ENCODE measurements at places on chromosomes 2 and 18.

- no peak overlapping the region for H3K4me3 ChIP-seq
- H3K4me1 ChIP-seq: peaks cover 6% of the 10 kb centered on the region
- DNase-seq: no peak
- H3K27me3 ChIP-seq: no peaks in the 10 kb centered on the region
- peaks cover 3% of the 10 kb centered on the region for H3K36me3 ChIP-seq
- H3K27ac ChIP-seq: no peak overlapping the region
These were observed 52.9 kb downstream of the LRPPRC start for GRCh38 chr2:43942881-43943280.

- H3K27me3 ChIP-seq: peaks cover 45% of the 10 kb centered on the region
- no peak for DNase-seq
- no peaks in the 10 kb centered on the region for H3K36me3 ChIP-seq
- no peak overlapping the region for H3K4me3 ChIP-seq
- H3K27ac ChIP-seq: no peak overlapping the region
- peaks cover 15% of the 10 kb centered on the region for H3K4me1 ChIP-seq
These were observed 103.4 kb upstream of the MSH2 start for GRCh38 chr2:47299555-47299954.

- H3K36me3 ChIP-seq: peaks cover 41% of the 10 kb centered on the region
- peaks cover 4% of the 10 kb centered on the region for H3K4me1 ChIP-seq
- DNase-seq: no peak
- no peak overlapping the region for H3K4me3 ChIP-seq
- H3K27ac ChIP-seq: no peak overlapping the region
These were observed 107.9 kb upstream of the IL1R2 start for GRCh38 chr2:101883860-101884259.

DNA sequence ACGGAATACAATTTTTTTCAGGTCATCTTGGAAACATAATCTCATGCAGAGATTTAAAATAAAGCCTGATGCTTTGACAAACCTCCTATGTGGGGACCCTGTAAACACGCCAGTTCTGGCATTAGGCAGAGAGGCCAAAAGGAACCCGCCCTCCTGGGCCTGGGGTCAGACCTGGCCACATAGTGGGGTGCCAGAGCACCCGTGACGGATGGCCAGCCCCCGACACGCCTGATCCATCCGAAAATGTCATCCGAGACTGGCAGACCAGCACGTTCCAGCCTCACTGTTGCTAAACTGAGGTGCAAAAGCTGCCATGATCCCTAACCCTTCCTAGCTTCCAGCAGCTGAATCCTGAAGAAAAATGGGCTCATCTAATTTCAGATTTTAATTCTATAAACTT, 222.6 kb upstream of the SALL3 start:
- no peaks in the 10 kb centered on the region for H3K36me3 ChIP-seq
- no peak overlapping the region for H3K27ac ChIP-seq
- no peaks in the 10 kb centered on the region for H3K4me1 ChIP-seq
- H3K27me3 ChIP-seq: no peaks in the 10 kb centered on the region

DNA sequence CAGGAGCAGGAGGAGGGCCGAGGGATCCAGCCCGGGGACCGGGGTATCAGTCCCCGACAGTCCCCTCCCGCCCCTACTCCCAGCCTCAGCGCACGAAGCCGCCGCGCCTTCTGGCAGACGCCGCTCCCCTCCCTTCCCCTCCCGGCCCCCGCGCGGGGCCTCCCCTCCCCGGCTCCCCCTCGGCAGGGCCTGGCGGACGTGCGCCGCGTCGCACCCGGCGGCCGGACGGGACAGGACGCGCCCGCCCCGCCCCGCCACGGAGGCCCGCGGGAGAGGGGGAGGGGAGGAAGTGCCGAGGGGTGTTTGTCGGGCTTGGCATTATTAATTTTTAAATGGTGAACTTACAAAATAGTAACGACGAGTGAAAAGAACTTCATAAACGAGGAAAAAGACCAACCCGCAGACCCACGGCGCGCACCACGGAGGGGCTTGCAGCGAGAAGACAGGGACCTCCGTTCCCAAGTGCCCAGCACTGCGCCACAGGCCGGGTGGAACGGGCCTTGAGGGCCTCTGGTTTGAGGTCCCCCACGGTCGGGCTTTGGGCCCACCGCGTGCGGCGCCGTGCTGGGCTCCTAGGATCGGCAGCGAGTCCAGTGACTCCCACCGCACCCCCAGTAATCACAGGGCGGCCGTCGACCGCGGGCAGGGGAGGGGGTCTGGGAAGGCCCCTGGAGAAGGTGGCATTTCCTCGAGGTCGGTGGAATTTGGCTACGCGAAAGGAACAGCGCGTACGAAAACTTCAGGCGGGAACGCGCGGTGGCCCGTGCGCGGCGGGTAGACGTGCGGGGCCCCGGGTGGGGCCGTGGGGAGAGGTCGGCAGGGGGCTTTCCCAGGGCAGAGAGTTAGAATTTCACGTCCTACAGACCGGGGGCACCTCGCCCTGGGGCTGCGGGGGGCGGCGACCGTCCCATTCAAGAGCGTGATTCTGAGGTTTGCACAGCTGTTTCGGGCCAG, 954 bp upstream of the CTDSP1 start:
- peak overlapping the region; percentile 97 for H3K4me3 ChIP-seq
- peaks cover 29% of the 10 kb centered on the region for H3K4me1 ChIP-seq
- H3K27ac ChIP-seq: peak overlapping the region; percentile 98

GRCh38 chr2:45121236-45121927, 112.1 kb upstream of the SIX2 start:
- no peaks in the 10 kb centered on the region for H3K36me3 ChIP-seq
- no peak for DNase-seq
- H3K27ac ChIP-seq: no peak overlapping the region
- peaks cover 8% of the 10 kb centered on the region for H3K27me3 ChIP-seq
- no peak overlapping the region for H3K4me3 ChIP-seq
- H3K4me1 ChIP-seq: no peaks in the 10 kb centered on the region

DNA sequence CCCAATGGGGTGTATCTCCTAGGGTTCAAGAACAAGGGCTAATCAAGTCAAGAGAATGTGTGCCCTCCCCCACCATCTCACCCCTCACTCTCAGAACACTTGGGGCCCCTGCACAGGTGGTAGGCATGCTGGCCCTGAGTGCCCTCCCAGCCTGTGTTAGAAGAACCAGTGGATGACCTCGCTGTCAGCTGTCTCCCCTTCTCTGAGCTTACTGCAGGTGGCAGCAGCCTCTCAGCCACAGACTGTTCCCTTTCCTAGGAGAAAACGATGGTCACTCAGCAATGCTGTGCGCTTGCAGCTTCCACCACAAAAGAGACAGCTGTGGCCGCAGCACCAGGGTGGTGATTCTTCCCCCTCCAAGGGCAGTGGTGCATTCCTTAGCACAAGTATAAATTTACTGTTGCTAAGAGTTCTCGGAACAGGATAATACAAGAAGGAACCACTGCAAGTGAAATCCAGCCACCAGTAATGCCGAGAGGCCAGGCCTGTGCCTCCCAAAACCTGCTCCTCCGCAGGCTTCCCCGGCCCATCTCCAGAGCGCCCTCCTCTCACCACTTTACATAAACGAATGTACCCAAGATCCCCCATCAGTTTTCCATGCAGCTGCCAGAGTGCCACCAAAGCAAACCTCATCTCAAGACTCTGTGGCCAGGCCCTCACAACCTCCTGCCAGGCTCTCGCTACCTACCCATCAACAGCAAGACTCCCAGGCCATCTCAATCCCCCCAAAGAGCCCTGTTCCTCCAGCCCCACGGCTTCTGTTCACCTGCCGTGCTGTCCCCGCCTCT, 935 bp upstream of the RAMP1 start:
- H3K27ac ChIP-seq: no peak overlapping the region
- H3K27me3 ChIP-seq: peaks cover 60% of the 10 kb centered on the region
- no peaks in the 10 kb centered on the region for H3K36me3 ChIP-seq
- DNase-seq: no peak

GRCh38 chr2:214800180-214800579, 9.3 kb downstream of the BARD1 start:
- H3K27me3 ChIP-seq: no peaks in the 10 kb centered on the region
- DNase-seq: no peak
- peaks cover 40% of the 10 kb centered on the region for H3K4me1 ChIP-seq
- H3K27ac ChIP-seq: no peak overlapping the region

DNA sequence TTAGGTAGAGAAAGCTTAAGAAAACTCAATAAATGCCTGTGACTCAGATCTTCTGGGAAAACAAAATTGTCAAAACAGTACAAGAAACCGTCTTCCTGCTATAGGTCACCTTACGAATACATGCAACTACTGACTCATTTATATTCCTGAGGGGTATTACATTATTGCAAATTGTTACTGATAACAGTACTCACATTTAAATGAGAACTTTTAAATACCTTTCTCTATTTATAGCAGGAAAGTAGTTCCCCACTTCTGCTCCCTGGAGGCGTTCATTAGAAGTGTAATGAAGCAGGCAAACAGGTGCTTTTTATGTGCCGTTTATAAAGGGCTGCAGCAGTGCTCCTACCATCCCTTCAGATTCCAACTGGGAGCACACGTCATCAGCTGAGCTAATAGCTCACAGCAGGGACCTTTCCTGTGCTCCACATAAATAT, 65.1 kb upstream of the RPRM start:
- H3K36me3 ChIP-seq: no peaks in the 10 kb centered on the region
- no peak overlapping the region for H3K4me3 ChIP-seq
- H3K27ac ChIP-seq: no peak overlapping the region
- no peak for DNase-seq

DNA sequence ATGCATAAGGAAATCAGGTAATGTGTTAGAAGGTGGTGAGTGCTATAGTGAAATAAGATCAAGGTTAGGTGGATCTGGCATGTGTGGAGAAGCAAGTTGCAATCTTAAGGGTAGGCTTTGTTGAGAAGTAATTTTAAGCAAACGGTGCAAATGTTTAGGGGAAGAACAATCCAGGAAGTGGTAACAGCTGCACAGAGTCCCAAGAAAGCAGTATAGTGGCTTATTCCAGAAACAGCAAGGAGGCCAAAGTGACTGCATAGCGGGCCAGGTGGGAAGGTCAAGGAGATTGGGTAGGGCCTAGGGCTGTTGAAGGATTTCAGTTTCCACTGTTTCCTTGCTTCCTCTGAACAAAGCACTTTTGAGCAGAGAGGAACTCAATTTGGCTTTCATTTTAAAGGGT, 30.0 kb upstream of the RAB1A start:
- H3K4me3 ChIP-seq: peak overlapping the region; percentile 15
- no peak for DNase-seq
- no peaks in the 10 kb centered on the region for H3K36me3 ChIP-seq
- H3K27me3 ChIP-seq: no peaks in the 10 kb centered on the region

DNA sequence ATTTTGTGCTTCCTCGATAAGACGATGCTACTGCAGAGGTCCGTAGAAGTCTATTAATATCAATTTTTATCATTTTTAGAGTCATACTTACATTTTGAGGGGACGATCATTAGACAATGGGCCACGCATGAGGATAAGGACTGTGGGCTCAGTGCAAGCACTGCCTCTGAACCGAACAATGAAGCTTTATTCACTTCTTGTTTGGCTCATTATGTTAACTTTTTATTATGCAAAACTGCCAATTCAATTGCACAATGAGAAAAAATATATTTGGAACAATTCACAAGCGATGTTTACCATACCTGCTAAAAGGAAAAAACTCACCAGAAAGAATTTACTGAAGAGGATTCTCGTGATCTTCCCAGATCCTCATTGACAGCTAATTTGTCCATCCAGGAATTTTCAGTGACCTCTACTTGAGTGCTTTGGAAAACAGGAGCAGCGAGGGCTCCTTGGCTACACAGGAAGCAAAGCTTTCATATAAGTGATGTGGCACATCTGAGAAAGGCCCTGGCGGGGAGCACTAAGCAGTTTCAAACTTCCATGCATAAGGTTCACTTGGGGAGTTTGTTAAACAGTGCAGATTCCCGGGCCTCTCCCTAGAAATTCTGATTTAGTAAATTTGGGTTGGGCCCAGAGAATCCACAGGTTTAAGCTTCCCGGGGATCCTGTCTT, 13.3 kb upstream of the CAPN13 start:
- no peak overlapping the region for H3K27ac ChIP-seq
- H3K4me3 ChIP-seq: no peak overlapping the region
- H3K27me3 ChIP-seq: peaks cover 4% of the 10 kb centered on the region

- no peak overlapping the region for H3K27ac ChIP-seq
- H3K4me3 ChIP-seq: no peak overlapping the region
- no peaks in the 10 kb centered on the region for H3K27me3 ChIP-seq
- no peaks in the 10 kb centered on the region for H3K36me3 ChIP-seq
- DNase-seq: no peak
These were observed 219.8 kb upstream of the MYT1L start for GRCh38 chr2:2550856-2551255.

DNA sequence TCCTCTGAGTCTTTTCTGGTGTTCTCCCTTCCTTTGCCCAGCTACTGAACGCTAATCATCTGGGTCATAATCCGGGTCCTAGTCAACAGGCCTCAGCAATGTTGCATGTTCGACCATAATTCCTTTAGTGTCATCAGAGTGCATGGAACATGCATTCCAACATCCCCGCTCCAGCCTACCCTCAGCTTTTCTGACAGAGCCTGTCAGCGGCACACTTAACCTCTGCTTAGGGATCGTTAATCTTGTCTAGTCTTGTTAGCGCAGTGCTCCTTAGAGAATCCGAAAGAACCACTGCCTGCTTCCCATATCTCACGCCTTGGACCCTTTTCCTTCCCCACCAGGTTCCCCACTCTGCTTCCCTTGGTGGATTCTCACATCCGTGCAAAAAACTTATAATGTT, 767.9 kb upstream of the ID2 start:
- DNase-seq: no peak
- peaks cover 3% of the 10 kb centered on the region for H3K36me3 ChIP-seq
- H3K27me3 ChIP-seq: no peaks in the 10 kb centered on the region

DNA sequence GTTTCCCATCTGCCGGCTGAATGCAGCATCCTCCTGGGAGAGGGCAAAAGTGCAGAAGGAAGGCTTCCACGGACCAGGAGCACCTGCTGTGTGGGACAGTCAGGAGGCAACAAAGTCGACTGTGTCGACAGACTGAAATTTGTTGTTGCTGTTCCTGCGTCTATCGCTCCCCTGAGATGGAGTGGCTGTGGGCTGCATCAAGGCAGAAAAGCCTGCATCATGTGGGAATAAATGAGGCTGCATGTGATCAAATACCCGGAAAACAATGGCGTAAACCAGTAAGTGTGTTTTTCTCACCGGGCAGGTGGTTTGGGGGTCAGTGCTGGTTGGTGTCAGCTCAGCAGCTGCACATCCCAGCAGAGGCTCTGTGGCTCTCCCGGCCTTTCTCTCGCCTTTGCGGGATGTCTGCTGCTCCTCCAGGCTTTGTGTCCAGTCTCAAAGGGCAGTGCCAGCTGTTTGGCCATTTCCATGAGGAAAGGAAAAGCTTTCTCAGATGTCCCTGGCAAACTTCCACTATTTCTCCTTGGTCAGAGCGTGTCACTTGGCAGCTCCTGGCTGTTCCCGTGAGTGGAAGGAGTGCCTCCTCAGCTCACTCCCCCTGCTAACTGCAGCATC, 262.4 kb downstream of the NDUFA10 start:
- no peaks in the 10 kb centered on the region for H3K36me3 ChIP-seq
- no peak overlapping the region for H3K27ac ChIP-seq
- peak; percentile 15 for DNase-seq
- H3K4me1 ChIP-seq: no peaks in the 10 kb centered on the region

- no peaks in the 10 kb centered on the region for H3K36me3 ChIP-seq
- no peaks in the 10 kb centered on the region for H3K4me1 ChIP-seq
- no peak overlapping the region for H3K4me3 ChIP-seq
- no peak for DNase-seq
These were observed 738.2 kb downstream of the LRP1B start for GRCh38 chr2:141392517-141393213.

GRCh38 chr2:7479603-7480002, 562.4 kb downstream of the RNF144A start:
- H3K4me3 ChIP-seq: no peak overlapping the region
- no peak for DNase-seq
- H3K36me3 ChIP-seq: peaks cover 41% of the 10 kb centered on the region
- peaks cover 19% of the 10 kb centered on the region for H3K4me1 ChIP-seq
- no peak overlapping the region for H3K27ac ChIP-seq
